Activated T-cell treated with anti-CD3 and anti-CD28 coated beads for 1 hour (primary cell): ENCODE measurements at places on chromosomes 13 and 19.

DNA sequence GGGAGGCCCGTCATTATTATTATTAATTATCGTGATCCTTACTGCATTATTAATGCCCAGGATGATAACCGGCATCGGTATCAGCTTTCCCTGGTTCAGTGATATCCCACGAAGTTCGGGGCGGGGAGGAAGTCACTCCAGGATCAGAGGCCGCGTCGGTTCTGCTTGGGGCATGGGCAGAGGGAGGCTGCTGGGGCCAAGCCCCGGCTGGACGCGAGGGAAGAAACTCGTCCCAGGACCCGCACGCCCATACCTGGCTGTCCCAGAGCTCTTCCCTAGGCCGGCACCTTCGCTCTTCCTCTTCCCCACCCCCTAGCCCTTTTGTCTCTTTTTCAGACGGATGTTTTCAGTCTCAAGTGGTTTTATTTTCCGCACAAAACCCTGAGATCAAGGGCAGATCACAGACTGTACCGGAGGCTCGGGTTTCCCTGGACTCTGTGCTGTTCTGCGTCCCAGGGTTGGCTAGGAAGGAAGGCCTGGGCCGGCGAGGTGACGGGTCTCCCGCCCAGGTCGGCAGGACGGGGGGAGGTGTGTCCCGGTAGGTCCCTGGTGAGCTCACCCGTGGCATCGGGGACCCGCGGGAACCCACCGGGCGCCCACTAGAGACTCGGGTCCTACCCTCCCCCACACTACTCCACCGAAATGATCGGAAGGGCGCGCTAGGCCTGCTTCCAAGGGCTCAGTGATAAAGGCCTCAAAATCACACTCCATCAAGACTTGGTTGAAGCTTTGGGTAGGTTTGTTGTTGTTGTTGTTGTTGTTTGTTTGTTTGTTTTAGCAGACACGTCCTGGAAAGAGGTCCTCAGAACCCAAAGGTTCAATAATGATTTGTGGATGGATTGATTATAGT lies 7.9 kb downstream of the ZIC2 start:
- no peak for DNase-seq

GRCh38 chr13:82758044-82758443 lies 1124.2 kb downstream of the SLITRK1 start:
- DNase-seq = no peak

- DNase-seq = no peak
Observed at GRCh38 chr13:114043421-114044053, 69.7 kb upstream of the C13orf46 start.

GRCh38 chr13:110593430-110594130 lies 21.8 kb upstream of the NAXD start:
- DNase-seq = no peak

GRCh38 chr19:1590641-1591397 lies 1.8 kb downstream of the MBD3 start:
- no peak for DNase-seq

DNA sequence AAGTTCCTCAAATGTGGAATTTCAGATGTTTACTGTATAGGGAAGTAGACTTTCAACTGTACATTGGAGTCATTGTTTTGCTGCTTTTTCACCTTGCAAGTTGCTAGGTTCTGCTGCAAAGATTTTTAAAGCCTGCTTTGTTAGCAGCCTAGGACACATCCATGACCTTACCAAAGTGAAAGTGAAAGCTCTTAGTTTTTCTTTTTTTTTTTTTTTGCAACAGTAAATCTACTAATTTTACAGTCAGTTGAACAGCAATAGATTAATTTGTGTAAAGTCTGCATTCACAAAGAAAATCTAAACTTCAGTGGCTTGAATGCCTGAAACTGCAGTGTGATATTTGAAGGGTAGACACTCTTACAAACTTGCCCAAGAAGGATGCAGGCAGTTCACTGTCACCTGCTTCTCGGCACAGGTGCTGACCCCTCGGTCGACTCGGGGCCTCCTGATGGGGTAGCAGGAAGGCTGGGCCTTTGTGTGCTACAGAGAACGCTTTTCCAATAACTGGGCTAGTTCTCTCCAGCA lies 5.0 kb upstream of the MTIF3 start:
- no peak for DNase-seq

DNA sequence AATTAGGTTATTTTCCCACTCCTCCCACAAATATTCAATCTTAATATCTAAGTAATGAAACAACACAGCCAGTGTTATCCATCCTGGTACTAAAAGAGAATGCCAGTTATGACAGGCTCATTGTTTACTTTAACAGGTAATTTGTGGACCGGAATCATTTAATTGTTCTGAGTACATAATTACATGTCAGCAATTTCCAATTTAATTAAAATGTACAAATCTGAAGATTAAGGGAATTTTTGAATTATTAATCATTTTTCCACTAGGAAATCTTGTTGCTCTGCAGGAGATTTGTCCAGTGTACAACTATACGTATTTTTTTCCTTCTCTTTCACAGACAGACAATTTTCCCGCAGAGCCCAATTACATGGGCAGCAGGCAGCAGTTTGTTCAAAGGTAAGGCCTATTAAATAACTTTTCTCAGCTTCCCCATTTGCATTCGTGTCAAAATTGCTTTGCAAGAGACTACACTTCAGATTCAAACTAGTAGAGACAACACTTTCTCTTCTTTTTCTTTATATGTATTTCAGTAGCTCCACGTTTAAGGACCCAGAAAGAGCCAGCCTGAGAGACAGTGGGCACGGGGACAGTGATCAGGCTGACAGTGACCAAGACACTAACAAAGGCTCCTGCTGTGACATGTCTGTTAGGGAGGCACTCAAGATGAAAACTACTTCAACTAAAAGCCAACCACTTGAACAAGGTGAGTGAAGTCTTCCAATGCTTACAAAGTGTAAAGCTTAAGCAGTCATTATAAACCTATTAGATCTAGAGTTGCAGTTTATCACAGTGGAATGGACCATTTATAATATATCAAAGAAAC lies 34.8 kb downstream of the PCDH17 start:
- no peak for DNase-seq

DNA sequence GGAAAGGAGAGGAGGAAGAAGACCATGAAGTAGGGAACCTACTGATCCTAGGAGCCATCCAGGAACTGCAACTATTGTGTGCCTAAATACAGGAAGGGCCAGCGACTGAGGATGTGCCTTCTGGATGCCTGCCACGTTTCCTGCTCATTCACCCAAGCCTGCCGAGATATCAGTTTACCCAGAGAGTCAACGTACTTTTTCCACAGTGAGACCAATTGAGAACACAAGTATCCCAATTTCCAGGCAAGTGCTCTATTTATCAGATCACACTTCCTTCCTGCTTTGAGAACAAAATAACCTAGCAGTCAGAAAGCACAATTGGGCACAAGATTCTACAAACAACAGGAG lies 122.4 kb downstream of the AKAP11 start:
- no peak for DNase-seq

DNA sequence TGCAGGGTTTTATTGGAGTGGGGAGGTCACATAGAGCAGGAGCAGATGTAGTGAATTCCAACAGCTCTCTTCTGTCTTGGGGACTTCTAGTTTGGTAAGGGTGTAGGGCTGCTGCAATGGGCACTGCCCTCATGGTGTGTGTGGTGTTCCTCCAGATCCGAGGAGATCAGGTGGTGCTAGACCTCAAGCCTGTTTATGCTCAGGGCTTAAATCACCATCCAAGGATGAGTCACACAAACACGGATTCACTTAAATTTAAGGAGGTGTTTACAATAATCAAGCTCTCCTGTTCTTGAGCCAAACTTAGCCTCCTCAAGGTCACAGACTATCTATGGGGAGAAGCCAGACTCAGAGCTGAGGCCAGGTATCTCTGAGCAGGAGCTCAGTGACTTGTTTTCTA lies 23.0 kb downstream of the HS6ST3 start:
- no peak for DNase-seq

- DNase-seq = no peak
Observed at GRCh38 chr19:30887042-30887441, 462.2 kb downstream of the TSHZ3 start.

DNA sequence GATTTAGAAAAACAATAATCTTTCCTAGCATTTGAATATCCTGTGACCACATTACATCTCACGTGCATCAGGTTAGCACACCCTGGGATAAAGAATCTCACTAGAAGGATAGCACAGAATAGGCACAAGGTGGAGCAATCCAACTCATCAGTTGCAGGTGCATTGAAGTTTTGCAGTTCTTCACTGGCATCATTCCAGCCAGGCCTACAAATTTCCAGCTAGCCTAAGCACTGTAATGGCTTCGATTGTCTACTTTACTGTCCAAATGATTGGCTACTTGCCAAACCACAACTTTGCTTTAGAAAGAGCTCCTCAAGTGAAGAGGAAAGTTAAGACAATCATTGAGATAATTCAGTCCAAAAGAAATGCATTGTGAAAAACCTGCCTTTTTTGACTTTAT lies 89.5 kb downstream of the SPRY2 start:
- DNase-seq = no peak

DNA sequence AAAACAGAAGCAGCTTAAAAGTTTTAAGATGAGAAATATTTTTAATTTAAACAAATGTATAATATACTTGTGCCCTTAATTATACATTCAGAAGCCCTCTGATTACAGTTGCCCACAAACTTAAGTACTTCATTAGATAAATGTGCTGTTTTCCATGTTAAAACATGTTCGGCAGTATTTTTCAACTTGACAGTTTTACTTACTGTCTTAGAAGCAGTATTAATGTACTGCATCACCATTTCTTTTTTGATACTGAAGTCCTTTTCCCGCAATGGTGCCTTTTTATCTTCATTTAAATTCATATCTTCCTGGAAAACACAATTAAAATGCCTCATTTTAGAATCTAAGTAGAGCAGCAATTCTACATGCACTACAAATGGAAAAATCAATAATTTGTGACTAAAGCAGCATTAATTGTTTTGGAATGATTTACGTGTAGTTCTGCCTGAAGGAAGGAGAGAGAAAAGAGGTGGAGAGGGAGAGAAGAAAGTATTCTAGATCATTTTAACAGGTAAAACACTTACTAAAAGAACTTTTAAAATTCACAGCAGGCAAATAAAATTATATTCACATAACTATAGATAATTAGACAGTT lies 70.2 kb downstream of the DIAPH3 start:
- no peak for DNase-seq

- DNase-seq = no peak
Observed at GRCh38 chr13:110450941-110451730, 110.4 kb downstream of the RAB20 start.

- no peak for DNase-seq
Observed at GRCh38 chr19:41910240-41910991, 17.8 kb downstream of the ERFL start.

- DNase-seq = no peak
Observed at GRCh38 chr13:99416411-99417121, 84.7 kb upstream of the TM9SF2 start.

- no peak for DNase-seq
Observed at GRCh38 chr13:19172007-19172646, 9.5 kb downstream of the TUBA3C start.

DNA sequence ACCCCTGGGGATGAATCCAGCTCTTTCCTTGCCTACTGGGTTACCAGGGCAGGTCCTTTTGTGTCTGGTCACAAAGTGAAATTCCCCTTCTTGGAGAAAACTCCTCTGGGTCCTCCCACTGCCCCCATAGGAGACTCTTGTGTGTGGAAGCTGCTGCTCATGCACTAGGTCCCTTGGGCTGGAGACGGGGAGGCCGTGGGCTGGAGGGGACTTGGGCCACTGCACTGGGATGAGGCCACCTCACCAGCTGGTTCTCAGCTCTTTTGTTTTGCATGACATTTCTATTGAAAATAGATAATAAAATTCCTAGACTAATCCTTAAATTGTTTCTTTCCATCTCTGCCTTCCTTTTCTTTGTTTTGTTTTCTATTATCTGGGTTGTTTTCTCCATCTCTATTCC lies 62.4 kb downstream of the TEX29 start:
- no peak for DNase-seq

DNA sequence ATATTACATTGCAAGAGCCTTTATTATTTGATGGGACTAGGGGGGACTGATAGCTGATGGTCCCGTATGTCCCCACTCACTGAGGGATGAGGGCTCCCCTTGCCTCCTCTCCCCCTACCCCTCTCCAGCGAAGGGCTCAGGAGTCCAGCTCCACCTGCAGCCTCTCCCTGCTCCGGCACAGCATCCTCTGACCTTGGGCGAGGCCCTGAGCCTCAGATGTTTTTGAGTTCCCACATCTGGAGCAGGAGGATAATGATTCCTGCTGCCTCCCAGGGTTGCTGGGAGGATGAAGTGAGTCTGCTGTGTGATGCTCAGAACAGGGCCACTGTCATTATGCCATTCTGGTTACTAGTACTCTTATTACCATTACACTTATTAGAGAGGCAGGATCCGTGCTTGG lies 15.0 kb downstream of the PAK4 start:
- DNase-seq = no peak

DNA sequence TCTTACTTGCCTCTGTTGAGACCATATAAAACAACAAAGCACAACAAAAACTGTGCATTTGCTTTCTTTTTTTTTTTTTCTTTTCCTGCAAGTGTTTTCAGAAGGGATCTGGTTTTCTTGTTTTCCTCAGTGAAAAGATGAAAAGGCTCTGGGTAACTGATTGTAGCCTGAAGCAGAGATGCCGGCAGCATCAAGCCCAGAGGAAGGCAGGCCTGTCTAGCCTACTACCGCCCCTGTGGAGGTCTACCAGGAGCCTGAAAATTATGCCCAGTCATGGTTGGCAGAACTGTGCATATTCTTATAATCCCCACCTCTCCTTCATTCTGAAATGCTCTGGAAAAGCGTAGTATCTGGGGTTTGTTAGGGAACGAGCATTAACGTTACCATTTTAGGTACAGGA lies 32.6 kb upstream of the MEDAG start:
- no peak for DNase-seq

DNA sequence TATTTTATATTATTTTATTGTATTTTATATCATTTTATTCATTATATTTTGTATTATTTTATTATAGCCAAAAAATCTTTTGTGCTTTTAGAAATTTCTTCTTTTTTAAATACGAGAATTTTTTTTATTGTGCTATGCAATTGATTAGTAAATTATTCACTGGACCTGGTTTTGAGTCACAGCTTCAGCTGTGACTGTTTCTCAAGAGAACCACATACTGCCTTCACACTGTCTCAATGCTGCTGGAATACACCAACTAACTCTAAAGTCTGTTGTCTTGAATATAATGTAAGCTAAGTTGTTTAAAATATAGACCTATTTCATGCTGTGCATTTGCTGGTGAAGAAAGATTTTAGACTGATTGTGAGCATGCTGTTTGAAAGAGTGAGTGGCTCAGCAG lies 423.6 kb downstream of the NDFIP2 start:
- DNase-seq = no peak
